Activated gamma-delta T cell treated with Interleukin-2 at 50 U/mL for 16 hours (primary cell): ENCODE measurements at places on chromosomes 4 and X.

DNA sequence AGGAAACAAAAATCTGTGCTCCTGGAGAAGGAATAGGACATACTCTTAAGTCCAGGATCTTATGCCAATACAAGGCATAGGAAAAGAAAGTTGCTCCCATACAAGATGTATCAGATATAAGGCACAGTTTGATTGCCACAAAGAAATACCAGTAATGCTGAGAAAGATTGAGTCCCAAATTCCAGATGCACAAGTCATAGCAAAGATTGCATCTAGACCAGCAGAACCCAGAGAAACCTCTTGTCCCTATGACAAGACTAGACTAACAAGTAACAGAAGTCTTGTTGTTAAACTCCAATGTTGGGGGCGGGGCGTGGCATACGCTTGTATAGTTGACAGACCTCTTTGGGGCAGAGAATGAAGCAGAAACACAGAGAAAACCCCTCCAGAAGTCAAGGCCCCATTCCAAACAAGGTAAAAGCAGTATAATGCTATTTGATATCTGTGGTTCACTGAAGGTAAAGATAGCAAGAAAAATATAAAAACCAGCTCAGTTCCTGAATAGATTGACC lies 671.5 kb upstream of the GRIA3 start:
- DNase-seq = no peak

DNA sequence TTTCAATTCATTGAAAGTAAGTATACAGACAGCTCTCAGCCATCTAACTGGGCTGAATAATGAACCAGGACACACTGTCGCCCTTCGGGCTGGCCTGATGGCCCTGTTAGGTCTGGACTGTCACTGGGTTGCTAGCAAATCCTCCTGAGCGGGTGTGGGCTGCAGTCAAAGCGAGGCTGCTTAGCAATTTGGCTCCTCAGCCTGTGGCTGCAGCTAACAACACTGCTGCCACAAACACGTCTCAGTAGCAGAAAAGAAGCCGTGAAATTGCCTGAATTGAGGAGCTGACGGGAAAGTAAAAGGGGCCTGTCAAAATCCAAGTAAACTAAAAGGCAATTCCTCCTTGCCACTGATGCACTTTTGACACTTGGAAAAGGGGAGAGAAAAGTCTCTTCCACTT lies 72.8 kb downstream of the SMIM20 start:
- no peak for DNase-seq

GRCh38 chrX:8579602-8580001 lies 115.0 kb downstream of the VCX3B start:
- no peak for DNase-seq

GRCh38 chrX:42096265-42096920 lies 173.0 kb upstream of the CASK start:
- no peak for DNase-seq

DNA sequence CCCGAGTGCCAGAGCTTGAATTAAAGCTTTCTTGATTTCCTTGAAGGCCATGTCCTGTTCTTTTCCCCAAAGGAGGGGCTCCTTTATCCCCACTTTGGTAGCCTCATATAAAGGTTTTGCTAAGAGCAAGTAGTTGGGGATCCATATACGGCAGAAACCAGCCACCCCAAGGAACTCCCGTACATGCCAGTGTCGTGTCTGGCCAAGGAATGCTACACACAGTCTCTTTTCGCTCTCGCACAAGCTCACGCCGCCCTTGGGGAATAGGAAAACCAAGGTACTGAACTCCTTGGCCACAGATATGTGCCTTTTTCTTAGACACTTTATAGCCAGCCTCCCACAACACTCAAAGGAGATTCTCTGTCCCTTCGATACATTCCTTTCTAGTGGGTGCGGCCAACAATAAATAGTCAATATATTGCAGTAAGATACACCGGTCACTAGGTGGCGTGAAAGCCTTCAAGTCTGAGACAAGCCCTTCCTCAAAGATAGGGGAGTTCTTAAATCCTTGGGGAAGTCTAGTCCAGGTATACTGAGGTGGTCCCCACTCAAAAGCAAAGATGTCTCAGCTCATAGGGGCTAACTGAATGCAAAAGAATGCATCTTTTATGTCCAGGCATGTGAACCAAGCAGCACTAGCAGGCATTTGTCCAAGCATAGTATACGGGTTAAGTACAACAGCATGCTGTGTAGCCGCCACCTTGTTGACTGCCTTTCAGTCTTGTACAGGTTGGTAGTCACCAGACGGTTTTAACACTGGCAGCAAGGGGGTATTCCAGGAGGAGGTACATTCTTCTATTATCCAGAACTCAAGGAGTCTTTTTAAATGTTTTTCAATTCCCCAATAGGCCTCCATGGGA lies 57.8 kb upstream of the XAGE1B start:
- peak; percentile 11 for DNase-seq

GRCh38 chrX:17590892-17591740 lies 146.2 kb upstream of the SCML1 start:
- no peak for DNase-seq

- no peak for DNase-seq
Measured at GRCh38 chr4:113065629-113066028, 16.2 kb downstream of the ANK2 start.

DNA sequence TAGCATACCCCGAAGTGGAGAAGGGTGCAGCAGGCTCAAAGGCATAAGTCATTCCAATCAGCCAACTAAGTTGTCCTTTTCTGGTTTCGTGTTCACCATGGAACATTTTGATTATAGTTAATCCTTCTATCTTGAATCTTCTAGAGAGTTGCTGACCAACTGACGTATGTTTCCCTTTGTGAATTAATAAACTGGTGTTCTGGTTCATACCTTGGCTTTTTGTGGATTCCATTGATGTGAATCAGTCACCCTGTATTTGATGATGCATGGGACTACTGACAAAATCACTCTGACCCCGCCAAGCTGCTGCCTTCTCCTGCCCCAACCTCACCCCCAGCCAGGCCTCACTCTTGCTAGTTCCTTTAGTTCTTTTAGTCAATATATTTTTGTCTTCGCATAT lies 32.7 kb downstream of the F9 start:
- no peak for DNase-seq

- DNase-seq = no peak
Measured at GRCh38 chr4:120995266-120996010, 72.9 kb upstream of the PRDM5 start.

- DNase-seq = no peak
Measured at GRCh38 chrX:82092307-82092706, 890.4 kb downstream of the SH3BGRL start.

DNA sequence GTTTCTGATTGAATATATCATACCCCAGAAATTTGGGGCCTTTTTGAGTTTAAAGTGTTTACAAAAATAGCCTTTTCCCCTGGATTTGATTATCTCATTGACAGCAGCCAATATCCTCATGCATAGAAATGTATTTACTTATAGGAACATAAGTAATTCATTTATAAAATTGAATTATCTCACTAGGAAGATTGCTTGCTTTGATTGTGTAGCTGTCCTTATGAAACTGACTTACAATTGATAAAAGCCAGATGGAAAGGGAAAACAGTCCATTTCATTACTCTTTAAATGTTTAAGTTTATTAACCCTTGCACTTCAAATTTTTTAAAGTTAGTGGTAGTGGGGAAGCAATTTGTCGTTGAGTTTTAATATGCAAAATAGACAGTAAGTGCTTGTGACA lies 310.2 kb upstream of the TBX22 start:
- no peak for DNase-seq

DNA sequence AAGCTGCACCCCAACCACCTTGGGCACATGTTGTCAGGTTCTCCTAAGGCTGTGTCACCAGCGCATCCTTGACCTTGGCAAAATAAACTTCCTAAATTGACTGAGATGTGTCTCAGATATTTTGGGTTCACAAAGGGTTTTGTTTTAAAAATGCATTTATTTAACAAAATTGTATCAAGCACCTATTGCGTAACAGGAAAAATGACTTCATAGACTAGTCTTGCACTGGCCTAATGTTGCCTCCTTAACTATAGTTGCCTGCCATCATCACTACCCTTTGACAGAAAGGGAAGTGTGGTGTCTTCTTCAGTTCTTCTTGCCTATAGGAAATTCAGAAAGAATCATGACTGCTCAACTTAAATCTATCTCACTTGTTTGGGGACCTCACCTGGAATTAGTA lies 374.2 kb downstream of the SH2D1A start:
- no peak for DNase-seq

GRCh38 chrX:76971393-76972376 lies 475.5 kb upstream of the FGF16 start:
- DNase-seq = no peak

DNA sequence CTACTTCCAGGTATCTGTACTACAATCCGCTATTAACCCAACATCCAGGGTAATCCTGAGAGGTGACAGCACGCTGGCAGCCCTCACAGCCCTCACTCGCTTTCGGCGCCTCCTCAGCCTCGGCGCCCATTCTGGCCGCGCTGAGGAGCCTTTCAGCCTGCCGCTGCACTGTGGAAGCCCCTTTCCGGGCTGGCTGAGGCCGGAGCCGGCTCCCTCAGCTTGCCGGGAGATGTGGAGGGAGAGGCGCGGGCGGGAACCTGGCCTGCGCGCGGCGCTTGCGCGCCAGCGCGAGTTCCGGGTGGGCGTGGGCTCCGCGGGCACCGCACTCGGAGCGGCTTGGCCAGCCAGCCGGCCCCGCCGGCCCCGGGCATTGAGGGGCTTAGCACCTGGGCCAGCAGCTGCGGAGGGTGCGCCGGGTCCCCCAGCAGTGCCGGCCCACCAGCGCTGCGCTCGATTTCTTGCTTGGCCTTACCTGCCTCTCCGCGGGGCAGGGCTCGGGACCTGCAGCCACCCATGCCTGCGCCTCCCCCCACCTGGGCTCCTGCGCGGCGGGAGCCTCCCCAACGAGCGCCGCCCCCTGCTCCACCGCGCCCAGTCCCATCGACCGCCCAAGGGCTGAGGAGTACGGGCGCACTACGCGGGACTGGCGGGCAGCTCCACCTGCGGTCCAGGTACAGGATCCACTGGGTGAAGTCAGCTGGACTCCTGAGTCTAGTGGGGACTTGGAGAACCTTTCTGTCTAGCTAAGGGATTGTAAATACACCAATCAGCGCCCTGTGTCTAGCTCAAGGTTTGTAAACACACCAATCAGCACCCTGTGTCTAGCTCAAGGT lies 87.3 kb downstream of the PRSS12 start:
- DNase-seq = peak; percentile 8

DNA sequence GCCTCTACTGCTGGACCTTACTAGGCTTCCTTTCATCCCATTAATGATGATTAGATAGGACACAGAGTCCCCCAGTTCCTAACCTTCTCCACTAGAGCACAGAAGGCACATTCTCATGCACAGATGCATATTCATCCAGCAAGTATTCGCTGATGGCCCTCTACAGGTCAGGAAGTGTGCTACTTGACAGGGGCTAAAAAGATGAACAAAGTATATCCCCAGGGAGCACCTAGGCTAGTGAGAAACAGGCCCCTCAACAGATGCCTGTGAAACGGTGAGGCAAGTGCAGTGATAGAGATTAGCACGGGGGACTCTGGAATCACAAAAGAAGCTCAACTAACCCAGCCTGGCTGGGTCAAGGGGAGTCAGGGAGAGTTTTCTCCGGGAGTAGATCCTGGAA lies 95.8 kb downstream of the MGST2 start:
- DNase-seq = no peak

GRCh38 chr4:24887881-24888430 lies 24.9 kb downstream of the CCDC149 start:
- DNase-seq = no peak

DNA sequence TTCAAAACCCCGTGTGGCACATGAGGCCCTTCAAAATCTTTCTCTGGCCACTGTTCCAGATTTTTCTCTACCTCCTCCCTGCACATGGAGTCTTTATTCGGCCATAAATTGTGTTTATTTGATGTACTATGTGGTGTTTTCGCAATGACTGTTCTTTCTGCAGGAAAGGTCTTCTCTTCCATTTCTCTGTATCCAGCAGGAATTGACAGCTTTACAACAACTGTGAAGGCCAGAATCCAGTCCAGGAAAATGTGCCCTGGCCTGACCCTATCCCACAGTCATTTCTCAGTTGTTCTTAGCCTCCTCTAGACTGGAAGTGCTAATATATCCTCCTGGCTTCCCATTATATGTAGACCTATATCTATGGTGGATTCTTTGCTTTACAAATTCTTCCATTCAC lies 191.4 kb downstream of the COL25A1 start:
- no peak for DNase-seq

GRCh38 chr4:129362691-129363274 lies 266.8 kb downstream of the C4orf33 start:
- peak; percentile 14 for DNase-seq

DNA sequence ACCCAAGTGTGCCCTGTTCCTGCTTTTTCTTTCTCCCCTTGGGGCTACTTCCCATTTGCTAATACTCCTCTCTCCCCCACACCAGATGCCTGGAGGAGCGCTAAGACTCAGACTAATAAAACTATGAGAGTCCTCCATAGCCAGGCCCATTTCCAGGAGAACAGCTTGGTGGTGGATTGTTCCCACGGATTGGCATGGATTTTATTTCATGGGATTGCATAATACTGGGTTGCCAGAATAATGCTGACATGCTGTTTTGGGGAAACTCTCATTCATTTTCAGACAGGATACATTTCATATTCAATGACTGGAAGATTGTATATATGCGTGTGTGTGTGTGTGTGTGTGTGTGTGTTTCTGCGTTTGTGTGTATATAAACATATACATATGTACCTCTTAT lies 447.5 kb upstream of the PITX2 start:
- no peak for DNase-seq

GRCh38 chr4:64130907-64131306 lies 278.3 kb downstream of the TECRL start:
- no peak for DNase-seq

GRCh38 chrX:135974279-135974856 lies 580 bp upstream of the MMGT1 start:
- DNase-seq = peak; percentile 69

DNA sequence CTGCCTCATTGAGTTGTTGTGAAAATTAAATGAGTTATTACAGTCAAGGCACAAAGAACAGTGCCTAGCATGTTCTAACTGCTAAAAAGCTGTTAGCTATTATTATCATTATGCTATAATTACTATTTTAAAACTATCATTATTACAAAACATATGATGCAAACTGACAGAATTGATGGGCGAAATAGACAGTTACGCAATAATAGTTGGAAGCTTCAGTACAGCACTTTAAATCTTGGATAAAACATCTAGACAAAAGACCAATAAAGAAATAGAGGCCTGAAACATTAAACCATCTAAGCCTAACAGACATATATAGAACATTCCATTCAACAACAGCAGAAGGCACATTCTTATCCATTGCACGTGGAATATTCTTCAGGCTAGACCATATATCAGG lies 73.0 kb downstream of the TAB3 start:
- DNase-seq = no peak
